ENCODE measurements at places on chromosomes 6 and 20.
A peak's percentile ranks its signal among the peaks of the same experiment; 100 is the strongest.

DNA sequence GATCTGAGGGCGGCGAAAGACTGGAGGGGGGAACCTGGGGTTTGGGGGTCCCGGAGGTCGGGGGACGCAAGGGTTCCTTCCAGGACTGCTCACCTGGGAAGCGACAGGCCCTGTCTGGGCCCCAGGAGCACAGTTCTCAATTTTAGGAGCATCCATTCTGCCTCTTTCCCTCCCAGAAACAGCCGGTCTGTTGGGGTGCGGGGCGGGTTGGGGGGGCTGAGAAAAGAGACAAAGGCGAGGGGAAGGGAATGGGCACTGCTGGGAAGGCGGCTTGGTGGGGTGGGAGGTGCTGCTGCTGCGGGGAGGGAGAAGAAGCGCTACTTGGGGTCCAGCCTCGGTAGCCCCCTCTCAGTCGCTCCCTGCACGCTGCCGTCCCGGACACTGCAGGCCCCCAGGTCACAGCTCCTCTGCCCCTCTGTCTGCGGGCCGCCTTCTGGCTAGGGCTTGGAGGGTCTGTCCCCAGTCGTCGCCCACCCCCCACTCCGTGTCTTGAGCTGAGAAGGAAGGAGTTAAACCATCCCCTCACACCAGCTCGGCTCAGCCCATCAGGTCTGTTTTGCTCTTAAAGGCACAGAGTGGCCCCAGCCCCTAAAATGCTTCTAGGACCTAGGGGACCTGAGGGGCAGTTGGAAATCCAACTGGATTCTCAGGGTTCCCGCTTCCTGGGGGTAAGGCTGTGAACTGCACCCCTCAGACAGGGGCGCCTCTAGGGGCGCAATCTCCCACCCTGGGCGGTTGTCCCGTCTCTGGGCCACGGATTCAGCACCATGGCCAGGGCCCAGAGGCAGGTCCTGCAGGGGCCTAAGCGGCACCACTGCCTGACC, 690 bp downstream of the GDAP1L1 start:
- no peaks in the 10 kb centered on the region for H3K4me1 ChIP-seq
- H3K4me3 ChIP-seq, result no peak overlapping the region
- no peaks in the 10 kb centered on the region for H3K36me3 ChIP-seq

GRCh38 chr6:88843040-88843439, 120.4 kb downstream of the RNGTT start:
- no peaks in the 10 kb centered on the region for H3K36me3 ChIP-seq
- H3K4me1 ChIP-seq, result no peaks in the 10 kb centered on the region
- no peak for DNase-seq
- no peaks in the 10 kb centered on the region for H3K27me3 ChIP-seq

DNA sequence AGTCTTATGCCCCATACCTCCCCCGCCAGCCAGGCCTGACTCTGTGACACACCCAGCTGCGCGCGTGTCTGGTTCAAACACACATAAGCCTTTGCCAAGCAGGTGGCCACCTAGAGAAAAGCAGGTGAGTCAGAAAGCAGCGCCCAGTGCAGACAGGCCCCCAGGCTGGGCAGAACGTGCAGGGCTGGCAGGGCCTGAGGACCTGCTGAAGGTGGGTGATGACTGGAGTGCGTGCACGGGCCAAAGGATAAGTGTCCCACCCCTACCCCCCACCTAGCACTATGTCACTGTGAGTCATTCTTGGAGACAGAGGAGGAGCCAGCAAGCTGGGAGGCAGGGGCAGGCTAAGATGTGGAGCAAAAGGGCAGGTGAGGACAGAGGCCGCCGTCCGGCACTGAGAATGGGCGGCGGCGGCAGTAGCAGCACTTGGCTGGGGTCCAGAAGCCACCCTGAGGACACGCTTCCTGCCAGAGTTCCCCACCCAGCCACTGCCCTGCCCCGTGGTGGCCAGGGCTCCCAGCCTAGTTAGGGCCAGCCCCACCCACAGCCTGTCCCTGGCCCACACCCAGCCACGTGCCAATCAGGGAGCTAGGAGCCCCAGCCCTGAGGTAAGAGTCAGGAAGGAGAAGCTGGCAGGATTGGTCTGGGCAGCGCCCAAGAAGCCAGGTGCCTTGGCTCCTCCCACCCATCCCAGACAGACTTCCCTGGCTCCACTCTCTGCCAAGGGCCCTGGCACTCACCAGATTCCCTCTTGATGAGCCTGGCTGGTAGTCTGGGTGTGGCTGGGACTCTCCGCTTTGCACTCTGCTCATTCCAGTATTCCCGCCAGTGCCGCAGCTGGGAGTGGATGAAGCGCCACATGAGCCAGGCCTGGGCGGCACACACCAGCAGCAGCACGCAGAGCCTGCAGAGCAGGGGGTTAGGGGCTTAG, 72.7 kb downstream of the TRAM2 start:
- peaks cover 2% of the 10 kb centered on the region for H3K36me3 ChIP-seq
- H3K4me3 ChIP-seq, result peak overlapping the region; percentile 48

DNA sequence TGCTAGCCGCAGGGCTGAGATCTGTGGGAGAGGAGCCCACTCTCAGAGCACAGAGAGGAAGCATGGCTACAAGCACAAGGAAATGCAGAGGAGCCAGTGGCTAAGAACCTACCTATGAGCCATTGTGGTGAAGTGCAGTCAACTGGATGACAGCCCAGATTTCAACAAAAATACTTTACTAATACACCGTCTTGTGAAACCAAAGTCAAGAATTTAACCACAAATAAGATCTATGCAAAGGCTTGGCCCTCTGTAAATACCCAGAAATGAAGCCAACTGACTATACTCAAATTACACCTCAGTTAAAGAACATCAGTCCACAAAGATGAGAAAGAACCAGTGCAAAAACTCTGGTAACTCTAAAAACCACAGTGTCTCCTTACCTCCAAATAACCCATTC, 40.1 kb upstream of the PTCHD4 start:
- H3K4me3 ChIP-seq, result no peak overlapping the region
- no peaks in the 10 kb centered on the region for H3K4me1 ChIP-seq
- DNase-seq, result no peak
- H3K27ac ChIP-seq, result no peak overlapping the region
- H3K36me3 ChIP-seq, result no peaks in the 10 kb centered on the region

DNA sequence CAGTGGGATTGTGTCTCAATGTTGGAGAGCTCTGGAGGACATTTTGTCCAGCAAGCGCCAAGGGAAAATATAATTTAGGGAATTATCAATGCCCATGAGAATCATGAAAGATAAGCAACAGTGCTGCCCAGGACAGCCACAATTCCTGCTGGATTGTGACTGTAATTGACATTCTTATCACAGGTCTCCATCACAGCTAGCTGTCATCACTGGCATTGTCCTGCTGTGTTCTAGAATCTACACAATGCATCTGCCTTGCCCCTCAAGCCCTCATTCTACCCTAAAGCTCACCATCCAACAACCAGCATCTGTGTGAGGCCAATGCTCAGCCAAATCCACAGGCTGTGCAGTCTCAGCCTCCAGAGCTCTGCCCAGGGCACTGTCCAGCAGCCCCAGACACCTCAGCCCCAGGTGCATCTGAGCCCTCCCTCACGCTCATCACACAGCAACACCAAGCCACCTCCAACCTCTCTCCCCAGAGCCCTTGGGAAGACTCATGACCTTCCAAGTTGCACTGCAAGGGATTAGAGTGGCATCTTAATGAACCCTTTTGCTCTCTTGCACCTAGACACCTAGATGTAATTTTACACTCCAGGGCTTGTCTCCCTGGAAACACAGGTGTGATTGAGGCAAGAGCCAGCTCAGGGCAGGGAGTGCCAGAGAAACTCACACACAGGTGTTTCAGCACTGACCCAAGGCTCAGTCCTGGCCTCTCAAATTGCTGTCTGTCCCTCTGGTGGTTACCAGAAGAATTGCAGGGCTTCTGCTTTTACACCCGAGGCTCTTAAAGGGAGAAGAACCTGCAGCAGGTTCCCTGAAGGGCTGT, 85.2 kb upstream of the PHACTR3 start:
- no peak overlapping the region for H3K4me3 ChIP-seq
- peaks cover 10% of the 10 kb centered on the region for H3K27me3 ChIP-seq
- DNase-seq, result peak; percentile 11
- no peaks in the 10 kb centered on the region for H3K36me3 ChIP-seq
- no peak overlapping the region for H3K27ac ChIP-seq
- H3K4me1 ChIP-seq, result no peaks in the 10 kb centered on the region

DNA sequence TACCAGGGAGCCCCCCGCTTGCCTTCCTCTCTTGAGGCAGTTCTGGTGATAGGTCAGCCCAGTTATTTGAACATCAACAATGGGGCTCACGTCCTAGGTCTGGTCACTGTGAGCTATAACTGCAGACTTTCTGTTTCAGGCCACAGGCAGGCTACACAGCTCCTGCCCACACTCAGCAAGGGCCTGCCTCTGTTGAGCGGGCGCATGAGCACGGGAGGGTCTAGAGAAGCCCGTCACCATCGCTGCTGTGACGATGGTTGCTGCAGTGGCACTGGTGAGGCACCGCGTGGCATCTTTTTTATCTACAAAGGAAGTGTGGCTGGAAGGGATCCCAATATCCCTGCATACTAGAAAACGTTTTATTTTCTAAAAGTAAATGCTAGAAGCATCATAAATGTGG, 77.8 kb downstream of the RAMACL start:
- no peaks in the 10 kb centered on the region for H3K4me1 ChIP-seq
- no peak for DNase-seq

GRCh38 chr6:53474010-53474409, 70.9 kb downstream of the GCLC start:
- H3K36me3 ChIP-seq, result no peaks in the 10 kb centered on the region
- H3K4me3 ChIP-seq, result no peak overlapping the region
- H3K4me1 ChIP-seq, result peaks cover 8% of the 10 kb centered on the region
